ENCODE measurements at places on chromosomes 12 and 14.

- no peak for DNase-seq
These were observed 20.5 kb downstream of the ADAM21 start for GRCh38 chr14:70472253-70473159.

DNA sequence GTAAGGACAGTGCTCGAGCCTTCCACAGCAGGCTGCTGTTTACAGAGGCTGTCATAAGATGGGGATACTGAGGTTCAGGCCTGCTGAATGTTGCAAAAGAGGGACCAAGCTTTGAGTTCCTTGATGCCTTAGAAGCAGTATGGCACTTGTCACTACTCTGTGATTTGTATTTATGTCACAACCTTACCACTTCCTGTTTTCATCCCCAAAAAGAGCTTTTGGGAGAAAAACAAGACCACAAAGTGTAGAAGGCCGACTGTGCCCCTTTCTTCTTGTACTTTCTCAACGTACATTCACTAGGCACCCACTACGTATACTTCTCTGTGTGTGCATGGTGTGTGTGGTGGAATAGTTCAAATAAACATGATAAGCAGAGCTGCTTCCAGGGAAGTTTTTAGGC, 90.1 kb downstream of the DRAM1 start:
- DNase-seq = no peak

DNA sequence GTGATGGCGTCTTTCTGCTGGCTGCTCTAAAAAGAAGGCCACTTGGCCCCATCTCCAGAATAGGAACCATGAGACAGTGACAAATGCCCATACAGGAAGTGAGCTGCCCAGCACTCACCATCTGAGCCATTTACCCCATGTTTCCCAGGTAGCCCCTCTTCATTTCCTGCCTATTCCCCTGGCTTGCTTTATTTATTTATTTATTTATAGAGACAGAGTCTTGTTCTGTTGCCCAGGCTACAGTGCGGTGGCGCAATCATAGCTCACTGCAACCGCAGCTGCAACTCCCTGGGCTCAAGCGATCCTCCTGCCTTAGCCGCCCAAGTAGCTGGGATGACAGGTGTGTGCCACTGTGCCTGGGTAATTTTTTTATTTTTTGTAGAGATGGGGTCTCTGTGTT, 71.2 kb downstream of the RIN3 start:
- no peak for DNase-seq

- no peak for DNase-seq
These were observed 3.0 kb downstream of the WNT1 start for GRCh38 chr12:48980953-48981756.

DNA sequence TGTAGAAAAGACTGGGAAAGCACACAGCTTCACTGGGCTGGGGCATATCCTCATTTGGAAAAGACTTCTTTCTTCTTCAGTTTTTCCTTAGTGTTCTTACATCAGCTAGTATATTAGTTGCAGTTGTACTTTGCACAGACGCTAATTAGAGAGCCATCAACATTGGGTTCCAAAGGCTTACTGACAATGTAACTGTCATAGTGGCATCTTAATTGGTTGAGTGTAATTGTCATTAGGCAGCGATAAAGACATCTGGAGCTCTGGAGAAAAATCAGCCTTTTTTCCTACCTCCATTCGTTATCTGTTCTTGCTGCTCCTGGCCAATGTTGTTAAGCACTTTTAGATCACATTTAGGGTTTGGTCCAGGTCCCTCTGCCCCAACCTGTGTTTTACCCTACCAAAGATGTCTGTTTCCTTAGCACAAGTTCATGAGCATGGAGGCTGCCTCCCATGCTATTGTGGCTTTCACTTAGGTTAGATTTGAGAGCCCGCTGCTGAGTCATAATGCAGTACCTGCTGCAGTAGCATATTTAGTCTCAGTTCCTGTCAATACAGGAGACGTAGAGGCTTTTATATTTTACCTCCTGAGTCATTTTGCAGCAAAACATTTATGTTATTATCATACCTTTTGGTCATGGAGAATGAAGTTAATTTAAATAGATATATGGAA, 49.2 kb downstream of the FBXW8 start:
- DNase-seq = no peak

DNA sequence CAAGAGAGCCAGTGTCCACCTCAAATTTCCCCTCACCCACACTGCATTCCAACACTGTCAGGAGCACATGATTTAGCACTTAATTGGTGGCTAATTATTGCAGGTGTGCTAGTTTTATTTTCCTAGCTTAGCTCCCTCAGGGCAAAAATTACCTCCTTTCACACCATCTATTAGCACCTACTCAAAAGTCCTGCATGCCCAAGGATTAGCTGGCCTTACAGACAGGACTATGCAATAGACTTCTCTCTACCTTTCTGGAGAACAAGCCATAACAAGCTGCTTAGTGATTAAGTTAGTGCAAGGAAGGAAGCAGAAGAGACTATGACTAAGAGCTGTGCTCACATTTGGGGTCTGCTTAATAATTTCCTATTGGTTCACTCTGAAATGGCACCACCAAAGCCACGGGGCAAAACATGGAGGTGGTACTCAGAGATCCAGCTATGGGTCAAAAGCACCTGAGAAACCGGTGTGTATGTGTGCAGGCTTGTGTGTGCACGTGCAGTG, 69.5 kb downstream of the STON2 start:
- DNase-seq = no peak

DNA sequence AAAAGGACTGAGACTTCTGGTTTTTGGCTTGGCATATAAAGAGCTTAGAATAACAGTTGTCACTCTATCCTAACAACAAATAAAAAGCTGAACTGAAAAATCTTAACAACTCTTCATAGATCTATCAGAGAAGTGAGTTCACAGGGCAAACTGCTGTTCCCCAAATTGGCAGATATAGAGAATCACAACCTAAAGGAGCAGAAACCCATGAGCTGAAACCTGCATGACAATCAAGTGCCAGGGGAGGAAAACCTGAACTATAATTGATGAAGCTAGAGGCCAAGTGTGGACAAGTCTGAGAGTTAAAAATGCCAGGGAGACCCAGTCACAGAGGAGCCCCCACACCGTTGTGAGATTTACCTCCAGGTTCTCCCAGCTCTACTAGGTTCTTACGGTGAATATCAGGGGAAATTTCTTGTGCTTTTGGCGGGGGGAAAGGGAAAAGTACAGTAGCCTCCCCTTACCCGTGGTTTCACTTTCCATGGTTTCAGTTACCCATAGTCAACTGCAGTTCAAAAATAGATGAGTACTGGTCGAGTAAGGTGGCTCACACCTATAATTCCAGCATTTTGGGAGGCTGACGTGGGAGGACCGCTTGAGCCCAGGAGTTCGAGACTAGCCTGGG, 53.9 kb downstream of the ATF7 start:
- no peak for DNase-seq

DNA sequence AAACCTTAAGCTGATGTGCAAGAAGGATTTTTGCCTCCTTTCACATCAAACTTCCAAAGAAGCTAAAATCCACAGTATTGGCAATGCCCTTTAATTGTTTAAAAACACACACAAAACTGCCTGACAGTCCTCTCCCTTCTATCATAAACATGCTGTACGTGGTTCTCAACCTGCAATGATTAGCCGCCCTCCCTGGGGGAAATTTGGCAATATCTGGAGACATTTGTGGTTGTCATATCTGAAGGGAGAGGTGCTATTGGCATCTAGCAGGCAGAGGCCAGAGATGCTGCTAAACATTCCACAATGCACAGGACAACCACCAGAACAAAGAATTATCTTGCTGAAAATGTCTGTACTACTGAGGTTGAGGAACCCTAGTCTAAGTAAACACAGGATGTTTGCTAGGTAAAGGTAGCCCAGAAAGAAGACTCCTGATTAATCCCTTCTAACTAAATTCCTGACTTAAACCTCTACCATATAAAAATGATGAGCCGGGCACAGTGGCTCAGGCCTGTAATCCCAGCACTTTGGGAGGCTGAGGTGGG, 1.2 kb downstream of the ACOT6 start:
- DNase-seq = no peak

DNA sequence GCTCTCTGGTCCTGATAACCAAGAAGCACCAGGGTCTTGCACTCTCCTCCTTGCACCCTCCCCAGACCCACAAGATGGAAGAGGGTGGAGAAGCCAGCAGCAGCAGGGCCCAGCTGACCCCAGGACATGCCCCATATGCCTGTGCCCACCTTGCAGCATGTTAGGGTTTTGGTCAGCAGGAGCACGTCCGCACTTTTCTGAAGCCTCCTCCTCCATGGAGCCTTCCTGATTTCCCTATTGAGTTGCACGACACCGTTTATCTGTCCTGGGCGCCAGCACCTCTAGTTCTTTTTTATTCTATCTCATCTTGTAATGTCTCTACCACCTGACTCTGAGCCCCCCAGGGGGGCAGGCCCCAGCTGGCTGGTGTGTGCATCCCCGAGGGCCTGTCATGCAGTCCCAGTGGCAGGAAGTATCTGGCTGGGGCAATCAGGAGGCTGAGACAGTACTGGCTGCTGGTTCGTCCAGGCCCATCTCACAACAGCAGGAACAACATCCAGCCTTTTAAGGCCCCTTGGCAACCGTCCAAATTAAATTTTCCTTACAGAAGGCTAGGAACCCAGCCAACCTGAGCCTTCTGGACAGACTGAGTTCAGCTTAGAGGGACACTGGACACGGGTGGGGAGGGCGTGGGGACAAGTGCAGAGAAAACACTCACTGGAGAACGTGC, 39.6 kb downstream of the CCDC85C start:
- no peak for DNase-seq

DNA sequence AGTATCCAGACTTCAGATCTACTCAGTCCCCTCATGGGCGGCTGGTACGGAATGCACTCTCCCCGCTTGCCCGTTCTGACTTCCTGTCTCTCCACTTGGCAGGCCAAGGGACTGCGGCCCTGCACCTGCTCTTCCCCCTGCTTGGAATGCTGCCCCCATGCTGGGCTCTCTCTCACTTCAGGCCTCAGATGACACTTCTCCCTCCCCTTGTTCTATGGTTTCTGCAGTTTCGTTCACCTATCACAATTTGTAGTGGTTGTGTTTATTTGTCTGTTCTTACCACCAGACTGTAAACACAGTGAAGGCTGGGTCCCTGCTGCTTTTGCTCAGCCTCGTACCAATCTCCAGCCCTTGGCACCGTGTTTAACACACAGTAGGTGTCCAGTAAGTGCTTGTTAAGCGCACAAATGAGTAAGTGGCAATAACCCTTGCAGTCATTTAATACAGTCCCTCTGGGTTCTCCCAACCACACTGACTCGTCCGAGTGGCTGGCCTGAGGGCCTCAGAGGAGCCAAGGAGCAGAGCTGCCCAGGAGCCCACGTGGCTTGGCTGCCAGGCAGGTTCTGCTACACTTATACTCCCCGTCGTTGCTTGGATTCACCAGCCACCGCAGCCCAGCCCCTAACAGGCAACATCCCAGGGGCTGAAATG, 11.8 kb downstream of the SLC6A12 start:
- no peak for DNase-seq

DNA sequence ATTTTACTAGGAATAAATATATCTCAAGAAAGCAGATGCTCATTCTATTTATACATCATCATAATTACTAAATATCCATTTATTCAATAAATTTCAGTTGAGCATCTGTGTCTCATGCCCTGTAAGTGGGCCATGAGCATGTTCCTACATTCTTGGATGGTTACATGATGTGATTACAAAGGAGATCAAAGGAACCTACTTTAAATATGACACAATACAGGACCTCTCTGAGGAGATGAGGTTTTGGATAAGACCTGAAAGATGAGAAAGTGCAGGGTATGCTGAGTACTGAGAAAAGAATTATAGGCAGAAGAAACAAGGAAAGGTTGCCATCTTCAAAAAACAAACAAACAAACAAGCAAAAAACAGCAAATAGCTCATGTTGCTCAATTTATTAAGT, 105.4 kb upstream of the CNTN1 start:
- no peak for DNase-seq

- DNase-seq = no peak
These were observed 453.0 kb upstream of the MIS18BP1 start for GRCh38 chr14:45705940-45706534.

DNA sequence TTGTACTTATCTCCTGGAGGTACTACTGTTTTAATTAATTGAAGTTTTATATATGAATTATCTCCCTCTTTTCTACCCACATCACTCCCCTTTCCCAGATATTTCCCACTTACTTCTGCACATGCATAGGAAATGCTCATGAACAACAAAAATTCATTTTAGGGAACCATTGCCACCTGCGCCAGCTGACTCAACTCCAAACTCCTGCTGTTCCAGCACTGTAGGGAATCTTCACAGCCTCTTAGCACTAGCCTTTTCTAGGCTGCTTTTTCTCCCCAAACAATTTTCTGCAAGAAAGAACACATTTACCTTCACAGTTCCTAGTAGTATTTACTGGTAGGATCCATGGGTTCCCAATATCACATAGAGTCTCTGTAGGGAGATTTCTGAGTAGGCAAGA, 268.4 kb downstream of the LRFN5 start:
- no peak for DNase-seq

GRCh38 chr12:55925371-55925770, 2.3 kb downstream of the PYM1 start:
- no peak for DNase-seq

DNA sequence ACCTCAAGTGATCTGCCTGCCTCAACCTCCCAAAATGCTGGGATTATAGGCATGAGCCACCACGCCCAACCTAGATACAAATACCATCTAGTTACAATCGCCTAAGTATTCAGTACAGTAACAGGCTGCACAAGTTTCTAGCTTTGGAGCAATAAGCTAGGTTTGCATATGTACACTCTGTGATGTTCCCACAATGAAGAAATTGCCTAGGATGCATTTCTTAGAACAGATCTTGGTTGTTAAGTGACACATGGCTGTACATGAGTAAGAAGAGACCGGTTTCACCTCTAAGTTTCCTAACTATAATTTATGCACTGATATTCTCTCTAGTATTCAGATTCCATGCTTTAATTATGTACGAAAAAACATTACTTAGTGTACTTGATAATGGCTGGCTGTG, 5.4 kb upstream of the TUBA1C start:
- DNase-seq = no peak

DNA sequence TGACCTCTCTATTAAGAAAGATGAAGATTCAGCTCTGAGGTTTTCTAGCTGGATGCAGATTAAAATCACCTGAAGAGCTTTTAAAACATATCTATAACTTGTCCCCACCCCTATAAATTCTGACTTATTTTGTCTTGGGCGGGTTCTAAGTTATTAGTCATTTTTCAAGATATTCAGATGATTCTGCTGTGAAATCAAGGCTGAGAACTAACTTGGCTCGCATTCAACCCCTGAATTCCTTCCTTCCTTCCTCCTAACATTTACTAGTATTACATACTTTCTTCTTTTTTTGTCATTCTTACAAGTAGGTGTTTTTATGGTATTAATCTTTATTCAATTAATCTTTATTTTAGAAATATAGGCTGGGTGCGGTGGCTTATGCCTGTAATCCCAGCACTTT, 55.4 kb downstream of the SSPN start:
- no peak for DNase-seq

DNA sequence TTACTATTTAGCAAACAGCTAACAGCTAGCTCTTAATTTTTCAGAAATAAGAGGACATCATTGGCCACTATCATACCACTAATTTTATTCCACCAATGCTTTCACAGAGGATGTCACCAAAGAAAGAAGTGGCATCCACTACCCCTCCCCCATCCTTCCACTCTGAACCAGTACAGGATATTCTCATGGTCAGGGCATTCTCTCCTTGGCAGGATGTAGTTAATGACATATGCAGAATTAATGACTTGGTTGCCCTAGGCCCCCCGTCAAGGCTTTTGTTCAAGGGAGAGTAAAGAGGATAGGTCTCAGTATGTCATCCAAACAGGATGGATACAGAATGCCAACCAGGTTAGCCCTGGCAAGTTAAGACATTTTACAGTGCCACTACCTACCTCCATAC, 18.9 kb upstream of the NUP107 start:
- DNase-seq = no peak
